DMS79 (cell line): ENCODE measurements at places on chromosomes 7 and 10.

GRCh38 chr10:12351447-12351846, 2.1 kb downstream of the CAMK1D start:
- DNase-seq, result no peak

GRCh38 chr7:11612737-11613136, 219.3 kb downstream of the THSD7A start:
- no peak for DNase-seq

- no peak for DNase-seq
Measured at GRCh38 chr7:36613031-36613614, 111.2 kb downstream of the AOAH start.

GRCh38 chr10:48296576-48297098, 9.8 kb upstream of the MAPK8 start:
- no peak for DNase-seq

DNA sequence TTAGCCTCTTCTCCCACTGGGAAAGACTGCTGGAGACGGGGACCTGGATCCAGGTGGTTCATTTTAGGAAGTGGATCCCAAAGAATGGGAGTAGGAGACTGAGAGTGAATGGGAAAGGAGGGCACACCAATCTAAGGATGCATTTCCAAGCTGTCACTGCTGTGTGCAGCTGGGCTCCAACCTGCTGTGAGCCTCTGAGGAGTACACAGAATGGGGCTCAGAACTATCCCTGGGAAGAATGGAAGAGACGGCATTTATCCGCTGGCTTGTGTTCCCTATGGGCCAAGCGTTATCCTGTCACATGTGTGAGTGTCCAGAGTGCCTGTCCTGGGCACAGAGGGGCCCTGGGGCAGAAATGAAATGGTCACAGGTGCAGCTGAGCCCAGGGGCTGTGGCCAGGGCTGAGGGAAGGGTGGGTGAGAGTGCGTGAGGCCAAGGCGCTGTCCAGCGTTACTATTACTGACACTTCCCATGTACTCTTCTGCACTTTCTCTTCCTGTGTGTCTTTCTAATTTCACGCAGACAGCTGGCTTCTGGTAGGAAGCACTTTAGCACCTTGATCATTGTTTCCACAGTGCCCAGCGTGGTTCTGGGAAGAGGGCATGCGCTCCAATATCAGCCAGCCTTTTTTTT, 35.4 kb upstream of the PODXL start:
- DNase-seq, result no peak

DNA sequence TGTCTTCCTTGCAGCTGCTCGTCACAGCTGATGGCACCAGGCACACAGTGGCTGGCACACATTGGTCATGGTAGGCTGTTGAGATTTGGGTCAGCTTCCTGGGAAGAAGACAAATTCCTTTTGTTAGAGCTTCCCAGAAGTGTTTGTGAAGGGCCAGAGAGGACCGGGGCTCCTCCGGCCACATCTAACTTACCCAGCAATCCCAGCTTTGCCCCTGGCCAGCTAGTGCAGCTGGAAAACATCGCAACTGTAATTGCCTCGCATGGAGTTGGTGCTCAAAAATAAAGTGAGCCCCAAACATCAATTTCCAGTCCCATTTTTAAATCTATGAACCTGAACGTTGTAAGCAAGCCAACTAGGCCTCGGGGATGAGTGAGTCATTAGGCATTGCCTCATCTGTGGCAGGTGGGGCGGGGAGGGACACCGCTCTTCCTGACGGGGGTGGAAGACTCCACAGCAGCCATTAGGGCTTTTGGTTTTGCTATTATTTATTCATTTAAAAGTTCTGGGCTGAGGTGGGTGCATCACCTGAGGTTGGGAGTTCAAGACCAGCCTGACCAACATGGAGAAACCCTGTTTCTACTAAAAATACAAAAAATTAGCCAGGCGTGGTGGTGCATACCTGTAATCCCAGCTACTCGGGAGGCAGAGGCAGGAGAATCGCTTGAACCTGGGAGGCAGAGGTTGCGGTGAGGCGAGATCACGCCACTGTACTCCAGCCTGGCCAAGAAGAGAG, 12.4 kb downstream of the CPA5 start:
- DNase-seq, result peak; percentile 94

DNA sequence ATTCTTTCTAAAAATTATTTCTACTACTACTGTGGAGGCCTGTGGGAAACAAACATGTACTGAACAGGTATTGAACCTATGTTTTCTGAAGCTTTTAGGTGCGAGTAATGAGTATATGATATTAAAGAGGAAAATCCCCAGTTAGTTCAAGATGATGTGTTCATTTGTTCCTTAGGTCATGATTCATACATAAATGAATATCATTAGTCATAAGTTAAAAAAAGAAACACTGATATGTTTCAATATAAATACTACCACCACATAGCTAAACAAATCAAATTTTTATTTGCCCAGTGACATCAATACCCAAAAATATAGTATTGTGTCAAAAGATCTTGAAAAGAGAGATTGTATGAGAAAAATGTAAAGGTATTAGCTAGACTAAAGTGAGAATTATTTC, 210.7 kb upstream of the GNAI1 start:
- no peak for DNase-seq

GRCh38 chr10:16231176-16231575, 205.6 kb upstream of the PTER start:
- DNase-seq, result no peak

GRCh38 chr10:95425592-95426465, 135.0 kb upstream of the PDLIM1 start:
- DNase-seq, result no peak

GRCh38 chr7:36148422-36149065, 4.5 kb upstream of the EEPD1 start:
- no peak for DNase-seq
